ENCODE measurements at places on chromosomes 7 and 10.

DNA sequence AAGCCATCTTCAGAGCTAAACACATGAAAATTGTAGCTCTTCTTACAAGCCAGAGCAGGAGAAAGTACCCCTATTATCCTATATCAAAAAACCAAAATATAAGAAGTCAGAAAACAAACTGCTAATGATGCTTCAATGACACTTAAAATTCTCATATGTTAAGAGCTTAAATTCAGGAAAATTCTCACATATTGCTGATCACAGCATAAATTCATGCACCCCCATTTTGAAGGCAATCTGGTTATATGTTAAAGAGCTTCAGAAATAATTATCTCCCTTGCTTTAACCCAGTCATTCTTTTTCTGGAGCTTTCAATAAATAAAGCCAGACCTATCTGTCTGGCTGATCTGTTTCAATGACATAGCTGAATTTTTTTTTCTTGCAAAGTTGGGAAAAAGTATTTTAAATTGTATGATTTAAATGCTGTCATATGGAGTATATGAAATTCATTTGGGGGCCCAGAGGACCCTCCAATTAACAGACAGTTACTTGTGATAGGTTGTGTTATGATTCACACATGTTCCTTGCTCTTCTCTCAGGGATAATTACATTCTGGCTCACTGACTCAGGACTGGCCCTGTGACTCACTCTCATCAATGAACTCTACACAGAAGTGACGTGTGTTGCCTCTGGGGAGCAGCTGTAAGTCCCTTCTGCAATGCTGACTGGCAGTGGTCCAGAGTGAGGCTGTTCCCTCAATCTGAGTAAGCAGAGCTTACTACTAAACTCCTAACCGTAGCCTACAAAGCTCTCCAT is 85.2 kb downstream of the HGF start:
- DNase-seq: peak; percentile 92

DNA sequence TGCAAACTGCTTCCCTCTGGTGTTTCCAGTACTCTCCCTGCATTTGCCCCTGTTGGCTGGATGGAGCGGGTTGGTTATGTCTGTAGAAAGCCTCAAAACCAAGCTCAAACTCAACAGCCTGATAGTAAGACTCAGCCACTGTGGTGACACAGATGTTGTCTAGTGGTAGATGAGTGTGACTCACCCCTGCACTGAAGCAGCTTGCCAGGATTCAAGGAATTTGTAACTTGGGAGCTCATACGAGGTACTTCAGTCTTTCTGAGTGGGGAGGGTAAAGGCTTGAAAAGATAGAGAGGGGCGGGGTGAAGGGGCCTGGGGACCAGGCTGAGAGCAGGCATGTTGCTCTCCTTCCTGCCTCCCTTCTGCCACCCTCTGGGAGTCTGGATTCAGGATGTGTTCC is 22.9 kb upstream of the AQP1 start:
- DNase-seq: no peak

GRCh38 chr10:5659702-5660528 is 6.5 kb downstream of the ASB13 start:
- no peak for DNase-seq

- DNase-seq: no peak
Measured at GRCh38 chr7:17558558-17559332, 260.3 kb downstream of the AHR start.

DNA sequence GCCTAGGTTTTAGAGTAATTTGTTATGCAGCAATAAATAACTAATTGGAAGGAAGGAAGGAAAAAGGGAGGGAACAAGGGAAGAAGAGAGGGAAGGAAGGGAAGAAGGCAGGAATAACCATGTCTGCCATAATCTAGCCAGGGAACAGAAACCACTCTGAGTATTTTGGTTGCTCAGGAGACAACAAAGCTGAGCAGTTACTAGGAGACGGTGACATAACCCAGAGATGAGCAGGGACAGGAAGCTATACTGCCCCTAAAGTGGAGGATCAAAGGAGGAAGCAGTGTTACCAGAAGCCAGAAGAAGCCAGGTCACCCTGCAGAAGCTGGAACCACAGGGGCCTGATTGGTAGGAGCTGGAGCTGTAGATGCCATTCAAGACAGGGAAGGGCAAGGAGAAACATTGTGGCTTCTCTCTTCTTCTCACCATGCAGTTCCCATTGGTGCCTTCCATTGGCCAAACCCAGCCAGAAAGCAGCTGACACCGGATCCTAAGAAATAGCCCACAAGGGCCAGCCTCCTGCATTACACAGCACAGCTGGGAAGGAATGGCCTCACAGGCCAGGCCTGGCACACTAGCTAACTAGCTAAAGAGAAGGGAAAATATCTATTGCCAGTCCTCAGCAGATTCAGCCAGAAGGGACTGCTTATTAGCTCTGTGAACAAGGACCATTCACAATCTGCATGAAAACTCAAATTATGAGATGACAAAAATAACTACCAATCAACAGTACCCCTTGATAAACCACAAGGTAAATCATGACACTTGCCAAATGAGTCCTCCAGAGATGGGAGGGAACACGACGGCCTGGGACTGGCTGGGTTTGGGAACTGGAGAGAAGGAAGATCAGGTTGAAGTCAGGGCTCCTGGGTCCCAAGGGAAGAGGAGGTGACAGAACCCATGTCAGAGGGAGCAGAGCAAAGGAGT is 184.5 kb upstream of the NFE2L3 start:
- no peak for DNase-seq

DNA sequence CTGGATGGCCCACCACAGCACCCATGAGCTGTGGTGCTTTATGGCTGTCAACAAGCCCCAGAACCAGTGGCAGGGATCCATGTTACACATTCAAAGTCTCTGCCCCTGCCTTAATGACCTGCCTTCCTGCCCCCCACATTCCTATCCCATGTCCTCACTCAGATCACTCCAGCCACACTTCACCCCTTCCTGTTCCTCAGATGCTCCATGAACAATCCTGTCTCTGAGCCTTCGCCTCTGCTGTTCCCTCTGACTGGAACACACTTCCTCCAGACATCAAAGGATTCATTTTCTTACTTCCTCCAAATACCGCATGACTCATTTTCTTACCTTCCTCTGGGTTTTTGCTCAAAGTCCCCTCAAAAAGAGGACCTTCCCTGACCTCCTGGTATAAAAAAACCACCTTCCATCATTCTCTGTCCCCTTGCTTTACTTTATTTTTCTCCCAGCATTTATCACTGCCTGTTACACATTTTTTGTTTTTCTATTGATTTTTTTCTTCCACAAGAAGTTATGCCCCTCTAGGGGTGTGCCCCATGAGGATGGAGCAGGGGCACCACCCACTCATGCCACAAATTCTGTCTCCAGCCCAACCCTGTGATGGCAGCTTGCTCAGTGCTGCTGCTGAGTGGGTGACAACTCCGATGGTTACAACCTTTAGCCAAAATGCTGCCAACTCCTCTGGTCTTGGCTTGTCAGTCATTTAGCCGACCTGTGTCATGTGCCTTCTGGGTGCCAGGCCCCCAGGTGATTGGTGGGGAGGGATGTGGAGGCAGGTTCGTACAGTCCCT is 18.2 kb downstream of the COL13A1 start:
- DNase-seq: no peak

GRCh38 chr10:123995461-123996131 is 97.8 kb downstream of the CHST15 start:
- peak; percentile 36 for DNase-seq

DNA sequence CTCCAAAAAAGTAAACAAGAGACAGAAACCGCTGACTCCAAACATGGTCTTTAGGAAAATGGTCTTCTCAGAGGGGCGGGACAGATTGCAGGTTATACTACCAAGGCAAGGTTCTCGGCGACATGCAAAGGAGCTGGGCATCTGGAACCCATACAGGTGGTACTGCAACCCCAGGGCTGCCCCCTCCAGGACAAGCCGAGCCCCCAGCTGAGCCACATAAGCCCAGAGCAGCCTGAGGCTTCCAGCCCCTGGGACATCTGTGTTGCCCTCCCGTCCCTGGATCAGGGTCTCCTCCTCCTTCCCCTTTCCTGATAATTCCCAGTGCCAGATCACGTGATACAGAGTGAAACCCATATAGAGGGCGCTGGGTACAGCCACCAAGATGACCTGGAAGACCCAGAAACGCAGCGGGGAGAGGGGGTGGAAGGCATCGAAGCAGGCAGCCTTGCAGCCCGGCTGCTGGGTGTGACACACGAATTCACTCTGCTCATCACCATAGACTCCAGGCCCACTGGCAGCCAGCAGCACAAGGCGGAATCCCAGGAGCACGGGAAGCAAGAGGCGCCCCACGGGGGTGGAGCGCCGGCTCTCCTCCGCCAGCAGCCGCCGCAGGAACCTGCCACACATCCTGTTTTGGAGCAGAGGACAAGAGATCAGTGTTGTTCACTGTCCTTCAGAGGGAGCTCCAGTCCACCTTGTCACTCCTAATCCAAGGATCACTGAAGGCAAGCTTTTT is at the start of gene GJC3:
Gene GJC3, minus strand, starts transcription at position 627 of the 736 bp plus-strand sequence. Its CDS starts 0 bp downstream, at position 627.
- peak; percentile 53 for DNase-seq

DNA sequence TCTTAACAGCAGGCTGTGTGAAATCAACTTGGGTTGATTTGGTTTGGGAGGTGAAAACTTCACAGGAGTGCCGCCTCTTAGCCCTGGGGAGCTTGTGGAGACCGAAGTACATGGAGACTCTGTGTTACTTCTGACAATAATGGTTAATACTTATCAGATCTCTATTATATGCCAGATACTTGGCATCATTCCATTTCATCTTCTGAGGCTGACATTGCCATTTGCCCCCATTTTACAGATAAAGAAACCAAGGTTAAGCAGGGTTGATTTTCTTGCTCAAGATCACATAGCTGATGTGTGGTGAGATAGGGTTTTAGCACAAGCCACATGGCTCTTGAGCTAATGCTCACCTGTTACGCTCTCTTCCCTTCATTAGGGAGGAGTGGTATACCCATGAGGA is 150.6 kb upstream of the FAM13C start:
- DNase-seq: no peak

GRCh38 chr7:117435475-117436043 is 8.3 kb upstream of the ASZ1 start:
- no peak for DNase-seq

- DNase-seq: no peak
Measured at GRCh38 chr7:124940306-124940705, 10.7 kb upstream of the POT1 start.

- DNase-seq: no peak
Measured at GRCh38 chr7:34451923-34452322, 206.1 kb upstream of the NPSR1 start.

- DNase-seq: peak; percentile 78
Measured at GRCh38 chr10:133258818-133259601, 17.7 kb downstream of the ADAM8 start.

DNA sequence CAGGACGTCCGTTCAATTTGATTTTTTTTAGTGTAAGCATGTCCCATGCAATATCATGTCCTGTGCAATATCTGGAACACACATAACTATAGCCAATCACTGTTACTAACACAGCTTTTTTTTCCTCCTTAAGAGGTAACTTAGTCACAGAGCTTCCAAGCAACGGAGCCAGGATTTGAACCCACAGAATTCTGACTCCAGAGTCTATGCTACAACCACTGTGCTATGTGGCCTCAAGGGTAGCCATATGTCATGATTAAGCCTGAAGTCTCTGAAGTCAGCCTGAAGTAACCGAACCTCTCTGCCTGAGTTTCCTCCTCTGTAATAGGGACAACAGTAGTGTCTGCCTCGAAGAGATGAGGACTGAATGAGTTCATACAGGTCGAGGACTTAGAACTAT is 42.2 kb upstream of the TCF7L2 start:
- no peak for DNase-seq

GRCh38 chr7:134945691-134946090 is 40.6 kb upstream of the AGBL3 start:
- DNase-seq: no peak

DNA sequence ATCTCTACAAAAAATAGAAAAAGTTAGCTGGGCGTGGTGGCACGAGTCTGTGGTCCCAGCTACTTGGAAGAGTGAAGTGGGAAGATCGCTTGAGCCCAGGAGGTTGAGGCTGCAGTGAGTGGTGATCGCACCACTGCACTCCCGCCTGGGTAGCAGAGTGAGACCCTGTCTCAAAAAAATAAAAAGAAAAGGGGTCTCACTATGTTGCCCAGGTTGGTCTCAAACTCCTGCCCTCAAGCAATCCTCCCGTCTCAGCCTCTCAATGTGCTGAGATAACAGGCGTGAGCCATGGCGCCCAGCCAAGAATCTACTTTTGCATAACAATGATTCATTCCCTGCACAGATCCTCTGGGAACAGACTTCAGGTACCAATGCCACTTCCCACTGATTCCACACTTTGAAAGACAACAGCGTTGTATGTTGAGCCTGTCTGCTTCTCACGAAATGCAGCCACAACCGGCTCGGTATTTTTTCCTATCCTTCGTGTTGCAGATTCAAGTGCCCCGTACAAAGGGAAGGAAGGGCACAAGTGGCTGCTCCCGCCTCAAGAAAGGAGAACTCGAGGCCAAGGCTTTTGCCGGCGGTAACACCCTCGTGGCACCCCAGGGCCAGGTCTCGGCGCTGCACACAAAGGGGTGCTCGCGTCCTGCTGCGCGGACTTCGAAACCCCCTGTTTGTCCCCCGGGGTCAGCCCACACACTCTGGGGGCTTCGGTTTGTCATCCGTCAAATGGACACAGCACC is 745 bp downstream of the DAGLB start:
- peak; percentile 49 for DNase-seq
